ENCODE measurements at places on chromosomes 11 and 22.

DNA sequence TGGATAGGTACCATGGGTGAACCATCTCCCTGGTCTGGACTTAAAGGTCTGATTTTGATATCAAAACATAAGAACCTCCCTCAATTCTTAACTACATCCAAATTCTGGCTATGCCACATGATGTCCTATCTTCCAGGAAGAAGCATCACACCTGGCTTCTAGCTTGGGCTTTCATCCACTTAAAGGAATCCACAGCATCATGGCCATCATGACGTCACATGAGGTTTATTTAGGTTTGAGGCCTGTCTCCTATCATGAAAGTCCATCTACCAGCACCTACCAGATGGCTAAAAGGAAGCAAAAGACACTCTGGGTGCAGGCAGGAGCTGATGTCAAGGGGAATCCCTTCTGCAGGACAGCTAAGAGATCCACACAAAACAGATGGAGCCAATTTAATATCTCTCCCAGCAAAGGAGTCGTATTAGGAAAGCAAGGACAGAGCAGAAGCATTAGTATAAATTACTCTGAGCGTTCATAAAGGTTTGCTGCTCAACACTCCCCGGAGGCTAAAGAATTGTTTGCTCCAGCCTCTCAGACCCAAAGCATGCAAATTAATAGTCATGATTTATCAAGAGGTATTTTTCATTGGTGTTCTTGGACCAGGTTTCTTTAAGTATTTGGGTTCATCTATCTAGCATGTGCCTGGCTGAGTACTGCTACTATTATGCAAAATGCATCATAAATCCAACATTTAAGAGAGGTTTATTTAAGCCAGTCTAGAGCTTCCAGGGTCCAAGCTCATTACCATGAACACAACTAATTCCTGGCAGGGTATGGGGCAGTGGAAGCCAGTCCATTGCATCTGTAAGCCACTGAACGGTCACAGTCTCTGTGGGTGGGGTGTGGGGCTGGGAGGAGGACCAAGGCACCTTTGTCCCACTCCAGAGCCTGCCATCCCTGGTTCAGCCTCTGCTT lies 47.2 kb downstream of the GALNT18 start:
- no peak for DNase-seq

GRCh38 chr22:32457031-32457430 lies 7.2 kb downstream of the BPIFC start:
- no peak for DNase-seq

GRCh38 chr11:689625-690024 lies 5.4 kb downstream of the DEAF1 start:
- DNase-seq, result no peak

- DNase-seq, result no peak
These were observed 91.2 kb downstream of the GRIA4 start for GRCh38 chr11:105701098-105701497.

- no peak for DNase-seq
These were observed 2.1 kb downstream of the INCENP start for GRCh38 chr11:62125881-62126280.

DNA sequence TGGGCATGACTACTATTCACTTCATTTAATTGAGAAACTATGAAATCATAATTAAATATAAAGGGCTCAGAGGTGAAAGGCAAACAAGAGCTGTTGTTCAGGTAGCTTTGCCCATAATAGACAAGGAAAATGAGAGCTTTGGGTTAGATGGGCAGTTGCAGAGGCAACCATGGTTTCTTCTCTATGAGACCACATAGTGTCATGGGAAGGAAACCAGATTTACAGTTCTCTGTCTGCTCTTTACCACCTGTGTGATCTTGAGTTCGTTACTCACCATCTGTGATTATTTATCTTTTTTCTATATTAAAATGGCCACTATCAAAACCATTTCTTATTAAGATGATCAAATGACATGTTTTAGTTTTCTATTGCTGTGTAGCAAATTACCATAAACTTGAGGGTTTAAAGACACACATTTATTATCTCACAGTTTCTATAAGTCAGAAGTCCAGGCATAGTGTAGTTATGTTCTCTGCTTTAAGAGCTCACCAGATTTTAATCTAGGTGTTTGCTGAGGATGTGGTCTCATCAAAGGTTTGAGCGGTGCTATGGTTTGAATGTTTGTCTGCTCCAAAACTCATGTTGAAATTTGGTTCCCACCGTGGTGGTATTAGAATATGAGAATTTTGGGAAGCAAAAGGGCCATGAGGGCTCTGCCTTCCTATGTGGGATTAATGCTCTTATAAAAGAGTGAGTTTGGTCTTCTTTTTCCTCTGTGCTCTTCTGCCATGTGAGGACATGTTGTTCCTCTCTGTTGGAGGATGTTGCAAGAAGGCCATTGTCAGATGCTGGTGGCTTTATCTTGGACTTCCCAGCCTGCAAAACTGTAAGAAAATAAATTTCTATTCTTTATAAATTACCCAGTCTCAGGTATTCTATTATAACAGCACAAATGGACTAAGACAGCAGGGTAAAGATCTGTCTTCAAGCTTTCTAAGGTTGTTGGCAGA lies 38.2 kb downstream of the OR2AG2 start:
- no peak for DNase-seq

- no peak for DNase-seq
These were observed 22.0 kb downstream of the TBRG1 start for GRCh38 chr11:124644426-124645280.

- DNase-seq, result no peak
These were observed 856.6 kb downstream of the METTL15 start for GRCh38 chr11:28964811-28965210.

DNA sequence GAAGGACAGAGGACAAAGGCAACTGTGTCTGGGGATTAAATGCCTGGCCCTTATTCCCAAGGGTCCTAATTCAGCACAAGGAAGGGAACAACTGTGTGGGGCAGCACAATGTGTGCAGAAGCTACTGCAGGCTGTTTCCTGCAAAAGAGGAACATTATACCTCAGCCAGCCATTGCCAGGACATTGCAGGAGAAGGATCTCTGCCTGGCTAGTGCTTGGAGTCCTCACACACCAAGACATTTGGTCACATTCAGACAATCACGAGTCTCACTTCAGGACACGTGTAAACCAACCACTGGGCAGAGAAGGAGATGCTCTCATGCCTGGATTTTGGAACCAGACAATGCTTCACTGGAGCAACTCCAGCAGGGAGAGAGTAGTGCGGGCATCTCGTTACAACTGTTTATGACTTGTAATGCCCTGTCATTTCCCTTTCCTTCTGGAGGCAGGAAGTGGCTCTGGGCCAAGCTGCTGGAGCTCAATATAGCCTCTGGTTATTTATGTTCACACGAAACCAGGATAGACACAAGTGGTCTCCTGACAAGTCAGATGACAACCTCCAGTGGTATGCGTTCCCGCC lies 23.9 kb upstream of the ZC3H12C start:
- no peak for DNase-seq

DNA sequence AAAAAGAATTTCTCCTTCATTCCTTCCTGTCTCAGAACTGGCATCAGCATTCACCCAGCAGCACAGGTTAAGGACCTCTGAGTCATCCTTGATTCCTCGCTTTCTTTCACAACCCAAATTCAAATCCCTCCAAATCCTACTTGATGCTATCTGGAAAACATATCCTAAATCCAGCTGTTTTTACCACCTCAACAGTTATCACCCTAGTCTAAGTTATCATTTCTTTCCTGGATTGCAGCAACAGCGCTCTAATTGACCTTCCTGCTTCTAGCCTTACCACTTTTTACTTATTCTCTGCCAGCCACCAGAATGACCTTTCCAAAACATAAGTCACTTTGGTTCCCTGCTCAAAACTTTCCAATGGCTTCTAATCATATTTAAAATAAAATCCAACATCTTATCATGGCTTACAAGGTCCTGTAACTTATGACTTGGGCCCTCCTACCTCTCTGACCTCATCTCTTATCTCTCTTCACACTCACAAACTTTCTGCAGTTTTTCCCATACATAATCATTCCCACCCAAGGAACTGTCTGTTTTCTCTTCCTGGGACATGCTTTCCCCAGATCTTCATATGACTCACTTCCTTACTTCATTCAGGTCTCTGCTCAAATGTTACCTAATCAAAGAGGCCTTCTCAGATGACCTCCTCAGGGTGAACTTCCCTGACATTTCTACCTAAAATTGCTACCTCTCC lies 119.4 kb downstream of the TTC28 start:
- DNase-seq, result no peak

DNA sequence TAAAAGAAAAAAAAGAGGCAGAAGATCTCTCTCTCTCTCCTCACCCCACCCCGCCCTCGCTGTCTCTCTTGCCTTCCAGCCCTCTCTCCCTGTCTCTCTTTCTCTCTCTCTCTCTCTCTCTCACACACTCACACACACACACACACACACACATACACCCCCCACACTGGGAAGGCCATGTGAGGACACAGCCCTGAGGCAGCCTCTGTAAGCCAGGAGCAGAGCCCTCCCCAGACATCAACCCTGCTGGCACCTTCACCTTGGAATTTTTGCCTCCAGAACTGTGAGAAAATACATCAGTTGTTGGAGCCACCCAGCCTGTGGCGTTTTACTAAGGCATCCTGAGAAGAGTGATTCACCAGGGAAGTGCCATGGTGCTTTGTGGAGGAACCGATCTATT lies 14.7 kb downstream of the APOL3 start:
- no peak for DNase-seq

- no peak for DNase-seq
These were observed 606.6 kb downstream of the TBC1D22A start for GRCh38 chr22:47369020-47369419.

DNA sequence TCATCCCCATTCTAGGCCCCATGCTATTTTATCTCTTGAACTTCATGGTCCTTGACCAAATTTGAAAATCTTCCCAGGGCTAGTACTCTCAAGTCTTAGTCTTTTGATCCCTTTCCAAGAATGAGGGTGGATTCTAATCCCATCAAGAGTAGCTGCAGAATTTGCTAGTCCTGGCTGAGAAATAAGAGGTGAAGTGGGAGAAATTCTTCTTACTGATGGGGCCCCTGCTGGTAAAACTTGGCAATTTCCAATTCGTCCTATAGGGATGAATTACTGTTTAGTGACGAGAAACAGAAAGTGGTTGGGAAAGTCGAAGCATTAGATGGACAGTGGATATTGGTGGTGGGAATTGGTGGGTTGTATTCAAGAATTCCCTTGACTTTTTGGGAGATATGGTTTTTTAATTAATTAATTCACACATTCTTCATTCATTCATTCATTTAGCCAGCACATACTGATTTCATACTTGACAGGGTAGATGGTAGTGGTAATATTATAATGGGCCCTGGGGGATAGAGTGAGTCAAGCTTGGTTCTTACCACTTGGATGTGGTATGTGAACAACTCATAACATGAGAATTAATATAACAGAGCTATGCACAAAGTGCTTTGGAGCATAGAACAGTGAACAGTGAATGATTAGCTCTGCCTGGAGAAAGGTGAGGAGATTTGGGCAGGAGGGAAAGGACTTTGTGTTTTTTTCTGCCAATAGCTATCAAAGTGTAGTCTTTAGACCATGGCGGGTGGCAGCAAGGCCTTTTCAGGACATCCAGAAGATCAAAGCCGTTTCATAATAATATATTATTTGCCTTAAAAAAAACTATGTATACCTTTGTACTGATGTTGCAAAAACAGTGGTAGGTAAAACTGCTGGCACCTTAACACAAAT lies 103.8 kb downstream of the STIM1 start:
- DNase-seq, result no peak

- no peak for DNase-seq
These were observed 3.0 kb downstream of the ASCL2 start for GRCh38 chr11:2267306-2267850.

- DNase-seq, result peak; percentile 57
These were observed 55.3 kb upstream of the CCDC188 start for GRCh38 chr22:20205964-20206708.

DNA sequence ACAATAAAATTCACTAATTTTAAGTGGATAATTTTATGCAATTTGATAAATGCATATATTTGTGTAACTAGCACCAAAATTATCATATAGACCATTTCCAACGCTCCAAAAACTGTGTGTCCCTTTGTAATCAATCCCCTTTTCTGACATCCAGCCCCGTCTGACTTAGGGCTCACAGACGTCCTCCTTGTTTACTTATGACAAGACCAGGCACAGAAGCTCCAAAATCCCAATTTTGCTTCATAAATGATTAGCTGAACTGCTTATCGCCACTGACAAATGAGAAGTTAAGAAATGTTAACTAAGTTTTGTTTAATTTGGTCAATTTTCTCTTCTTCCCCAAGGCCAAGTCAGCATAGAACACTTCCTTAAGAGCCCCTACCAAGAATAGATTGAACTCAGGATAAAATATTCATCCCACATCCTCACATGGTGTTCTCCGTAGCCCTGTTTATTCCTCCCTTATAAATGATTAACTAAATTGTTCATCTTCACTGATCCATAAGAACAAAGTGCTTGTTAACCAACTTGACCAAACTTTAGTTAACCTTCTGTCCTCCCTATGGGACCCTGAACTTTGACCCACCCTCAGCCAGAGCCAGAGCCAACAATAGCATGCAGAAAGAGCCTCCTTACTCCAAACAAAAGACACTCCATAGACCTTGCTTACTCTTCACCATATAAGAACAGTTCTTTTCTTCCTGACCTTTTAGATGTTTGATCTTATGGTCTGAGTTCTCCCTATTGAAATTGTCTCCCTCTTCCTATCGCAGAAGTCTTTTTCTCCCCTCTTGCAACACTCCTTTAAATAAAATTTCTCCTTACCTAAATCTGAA lies 30.8 kb upstream of the GLYAT start:
- no peak for DNase-seq

DNA sequence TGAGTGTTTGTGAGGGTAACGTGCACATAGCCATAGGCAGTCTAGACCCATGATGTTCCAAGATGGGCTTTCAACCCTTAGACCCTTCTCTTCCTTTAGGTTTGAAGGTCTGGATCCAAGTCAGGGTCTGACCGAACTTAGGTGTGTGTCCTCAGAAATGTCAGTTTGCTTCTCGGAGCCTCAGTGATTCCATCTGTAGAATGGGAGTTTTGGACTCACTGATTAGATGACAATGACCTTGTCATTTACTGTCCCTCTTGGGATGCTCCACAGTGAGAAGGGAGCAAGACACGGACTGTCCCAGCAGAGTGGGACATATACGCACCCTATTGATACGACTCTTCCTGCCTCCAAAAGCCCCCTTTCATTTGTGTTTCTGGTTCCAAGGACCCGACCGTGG lies 37.7 kb downstream of the ANO1 start:
- no peak for DNase-seq

GRCh38 chr11:107092667-107093066 lies 74.4 kb upstream of the GUCY1A2 start:
- DNase-seq, result no peak

GRCh38 chr11:96869207-96869606 lies 479.4 kb downstream of the JRKL start:
- no peak for DNase-seq

DNA sequence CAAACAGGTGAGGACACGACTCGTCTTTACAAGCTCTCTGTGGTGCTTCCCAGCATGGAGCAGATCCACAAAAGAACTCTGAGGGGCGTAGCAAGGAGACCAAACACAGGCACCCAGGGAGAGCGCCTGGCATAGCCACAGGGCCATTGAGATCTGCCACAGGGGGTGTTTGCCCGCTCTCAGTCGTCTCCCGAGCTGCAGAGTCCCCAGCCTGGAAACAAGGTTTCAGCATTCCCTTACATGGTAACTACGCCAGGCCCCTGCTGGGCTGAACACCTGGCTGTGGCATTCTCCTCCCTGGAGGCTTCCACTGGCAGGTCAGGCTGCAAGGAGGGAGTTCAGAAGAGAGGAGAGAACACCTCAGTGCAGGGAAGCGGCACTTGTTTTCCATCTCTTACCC lies 962.1 kb downstream of the NTM start:
- DNase-seq, result no peak

Data from stimulated activated CD4-positive, alpha-beta T cell treated with anti-CD3 and anti-CD28 coated beads, Interleukin-1b, Interleukin-23, amount 100 ng/mL, for 24 hours (primary cell).